Non-pigmented ciliary epithelial cell (primary cell): ENCODE measurements at places on chromosomes 11 and 22.
A peak's percentile ranks its signal among the peaks of the same experiment; 100 is the strongest.

DNA sequence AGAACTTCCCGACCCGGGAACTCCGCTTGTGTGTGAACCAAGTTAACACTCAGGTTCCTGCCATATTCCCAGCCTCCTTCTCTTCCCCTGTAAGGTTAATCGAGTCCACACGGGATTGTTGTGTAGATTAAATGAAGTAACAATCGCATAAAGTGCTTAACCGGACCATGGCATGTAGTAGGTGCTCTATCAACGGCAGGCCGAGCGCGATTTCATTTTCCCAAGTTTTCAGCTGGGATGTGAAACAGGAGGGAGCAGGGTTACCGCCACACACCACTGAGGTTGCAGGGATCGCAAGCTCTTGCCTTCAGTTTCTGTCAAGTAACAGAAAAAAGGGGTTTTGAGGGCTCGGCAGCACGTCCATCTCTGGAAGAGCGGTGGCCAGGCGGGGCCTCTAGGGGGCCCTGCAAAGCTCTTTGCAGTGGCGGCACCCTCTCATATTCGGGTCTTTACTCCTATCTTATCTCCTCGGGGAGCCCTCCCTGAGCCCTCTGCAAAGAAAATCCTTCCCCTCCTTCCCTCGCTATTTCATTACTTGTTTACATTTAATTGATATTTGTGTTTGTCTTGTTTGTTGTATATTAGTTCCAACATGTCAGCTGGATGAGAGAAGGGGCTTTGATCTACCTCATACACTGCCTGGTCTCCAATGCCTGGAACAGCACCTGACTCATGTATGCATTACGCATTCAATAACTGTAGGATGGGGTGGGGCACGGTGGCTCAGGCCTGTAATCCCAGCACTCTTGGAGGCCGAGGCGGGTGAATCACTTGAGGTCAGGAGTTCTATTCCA, 816 bp upstream of the PLEKHA7 start:
- DNase-seq = peak; percentile 24

- no peak for DNase-seq
These were observed 31.5 kb downstream of the EHF start for GRCh38 chr11:34652191-34652973.

DNA sequence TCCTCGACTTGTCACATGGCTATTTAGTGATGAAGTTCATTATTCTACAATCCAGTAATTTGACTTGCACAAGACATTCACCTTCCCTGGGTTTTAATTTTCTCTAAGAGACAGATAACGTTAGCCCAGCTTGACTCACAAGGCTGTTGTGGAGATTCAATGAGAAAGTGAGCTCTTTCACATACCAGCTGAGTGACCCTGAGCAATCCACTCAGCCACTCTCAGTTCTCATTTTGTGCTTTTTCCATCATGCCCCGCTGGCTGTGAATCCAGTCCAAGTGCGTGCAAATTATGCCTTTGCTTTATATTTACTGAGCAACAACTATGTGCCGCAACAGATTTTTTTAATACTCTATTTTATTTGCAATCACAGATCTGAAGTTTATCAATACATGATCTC, 176.5 kb downstream of the LARGE1 start:
- DNase-seq = no peak

GRCh38 chr11:13225038-13226001, 52.3 kb upstream of the BMAL1 start:
- DNase-seq = no peak

- DNase-seq = no peak
These were observed 143.6 kb downstream of the ADAMTS15 start for GRCh38 chr11:130592056-130592455.

DNA sequence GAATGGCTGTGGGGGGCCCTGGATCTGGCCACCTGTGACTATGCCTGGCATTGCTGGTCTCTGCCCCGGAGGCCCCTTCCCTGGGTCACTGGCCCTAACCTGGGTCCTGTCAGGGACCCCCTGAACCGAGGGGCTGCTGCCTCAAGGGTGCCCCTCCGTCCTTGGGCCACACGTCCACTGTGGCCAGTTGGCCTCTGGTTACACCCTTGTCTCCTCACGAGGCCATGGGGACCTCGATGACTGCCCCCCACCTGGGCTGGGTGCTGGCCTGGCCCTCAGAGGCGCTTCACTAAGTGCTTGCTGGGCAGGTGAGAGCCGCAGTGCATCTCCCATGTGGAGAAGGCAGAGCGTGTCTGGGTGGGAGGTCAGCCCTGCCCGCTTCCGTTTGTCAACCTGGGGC, 27.3 kb upstream of the FGF19 start:
- DNase-seq = no peak

- DNase-seq = no peak
These were observed 11.1 kb downstream of the SYNGR1 start for GRCh38 chr22:39360674-39361413.

DNA sequence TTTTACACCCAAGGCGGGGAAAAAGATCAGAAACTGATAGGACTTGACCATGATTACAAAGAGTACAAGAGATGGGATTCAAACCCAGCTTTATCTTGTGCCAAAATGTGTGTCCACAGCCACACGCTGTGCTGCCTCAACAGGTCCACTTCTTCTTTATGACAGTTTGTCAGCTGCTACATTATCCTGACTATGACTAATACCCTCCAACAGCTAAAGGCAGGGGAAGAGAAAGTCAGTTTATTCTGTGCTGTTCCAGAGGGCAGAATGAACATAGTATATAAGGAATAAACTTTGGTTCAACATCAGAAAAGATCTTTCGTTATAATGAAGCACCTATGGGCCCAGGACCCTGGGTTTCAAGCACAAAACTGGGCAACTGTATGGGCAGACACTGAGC, 668.2 kb upstream of the TENM4 start:
- DNase-seq = no peak

DNA sequence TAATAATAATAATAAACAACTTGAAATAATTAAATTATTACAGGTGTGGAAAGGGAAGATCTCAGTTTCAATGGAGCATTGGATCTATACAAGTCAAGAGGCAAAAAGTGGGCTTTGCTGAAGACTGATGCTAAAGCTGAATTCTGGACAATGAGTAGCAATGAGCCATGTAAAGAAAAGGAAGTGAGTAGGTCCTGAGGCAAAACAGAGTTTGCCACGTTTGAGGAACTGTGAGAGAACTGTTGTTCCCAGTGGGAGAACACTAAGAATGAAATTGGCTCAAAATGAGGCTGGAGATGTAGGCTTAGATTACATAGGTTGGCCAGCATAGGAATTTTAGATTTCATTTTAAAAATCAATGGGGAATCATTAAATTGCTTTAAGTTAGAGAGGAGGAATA, 33.9 kb upstream of the TEAD1 start:
- DNase-seq = no peak

- DNase-seq = no peak
These were observed 60.0 kb downstream of the RTL6 start for GRCh38 chr22:44438056-44438455.

DNA sequence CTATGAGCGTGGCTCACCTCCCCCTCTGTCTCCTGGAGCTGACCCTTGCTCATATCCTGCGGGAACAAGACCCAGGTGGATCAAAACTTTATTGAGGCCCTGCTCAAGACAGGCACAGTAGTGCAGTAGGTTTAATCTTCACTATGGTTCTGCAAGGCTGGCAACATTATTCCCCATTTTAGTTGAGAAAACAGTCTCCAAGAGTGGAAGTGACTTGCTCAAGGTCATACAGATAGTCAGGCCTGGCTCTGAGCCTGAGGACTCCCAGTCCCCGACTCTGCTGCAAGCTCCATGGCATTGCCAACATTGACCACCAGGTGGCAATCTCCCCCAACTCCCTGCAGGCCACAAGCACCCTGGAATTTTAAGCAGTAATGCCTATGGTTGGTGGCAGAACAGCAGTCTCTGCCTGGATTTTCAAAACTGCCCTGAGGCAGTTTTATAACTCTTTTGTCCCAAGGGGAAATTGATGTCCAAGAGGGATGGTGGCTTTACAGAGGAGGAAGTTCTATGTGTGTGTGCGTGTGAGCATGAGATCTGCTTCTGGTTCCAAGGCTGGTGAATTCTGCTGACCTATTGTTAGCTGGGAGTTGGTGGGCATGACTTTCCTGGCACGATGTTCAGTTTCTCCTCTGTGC, 34.1 kb downstream of the NEU3 start:
- DNase-seq = peak; percentile 52

- no peak for DNase-seq
These were observed 1045.8 kb downstream of the TBC1D22A start for GRCh38 chr22:47808236-47808635.

GRCh38 chr11:130121445-130121978, 38.1 kb upstream of the ST14 start:
- DNase-seq = peak; percentile 86

DNA sequence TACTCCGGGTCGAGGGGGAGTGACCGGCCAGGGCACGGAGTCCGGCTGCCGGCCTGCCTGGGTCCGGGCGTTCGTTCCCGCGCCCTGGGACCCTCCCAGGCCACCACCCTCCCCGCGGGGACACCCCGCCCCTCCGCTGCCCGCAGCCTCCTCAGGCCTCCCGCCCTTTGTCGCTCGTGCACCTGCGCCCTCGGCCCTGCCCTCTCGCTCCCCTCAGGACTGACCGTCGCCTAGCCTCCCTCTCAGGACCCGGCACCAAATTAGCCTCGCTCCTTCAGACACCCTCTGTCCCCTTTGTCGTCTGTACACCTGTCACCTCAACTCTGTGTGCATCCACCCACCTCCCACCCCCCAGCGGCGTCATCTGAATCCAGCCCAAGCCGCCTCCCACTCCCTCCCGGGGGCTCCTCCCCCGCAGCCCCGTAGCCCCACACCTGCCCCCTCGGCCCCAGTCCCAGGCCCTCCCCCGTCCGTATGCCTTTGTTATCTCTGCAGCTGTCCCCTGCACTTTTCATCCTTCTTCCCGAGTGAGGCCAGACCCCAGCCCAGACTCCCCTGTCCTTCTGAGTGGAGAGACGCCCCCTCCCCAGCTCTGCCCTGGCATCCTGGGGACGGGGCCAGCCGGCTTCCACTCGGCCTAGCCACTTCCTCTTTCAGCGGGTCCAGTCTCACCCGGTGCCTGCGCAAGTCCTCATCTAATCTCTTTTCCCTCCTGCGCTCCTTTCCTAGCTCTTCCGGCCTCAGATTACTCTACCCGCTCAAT, 643 bp downstream of the TIGD3 start:
- DNase-seq = no peak

DNA sequence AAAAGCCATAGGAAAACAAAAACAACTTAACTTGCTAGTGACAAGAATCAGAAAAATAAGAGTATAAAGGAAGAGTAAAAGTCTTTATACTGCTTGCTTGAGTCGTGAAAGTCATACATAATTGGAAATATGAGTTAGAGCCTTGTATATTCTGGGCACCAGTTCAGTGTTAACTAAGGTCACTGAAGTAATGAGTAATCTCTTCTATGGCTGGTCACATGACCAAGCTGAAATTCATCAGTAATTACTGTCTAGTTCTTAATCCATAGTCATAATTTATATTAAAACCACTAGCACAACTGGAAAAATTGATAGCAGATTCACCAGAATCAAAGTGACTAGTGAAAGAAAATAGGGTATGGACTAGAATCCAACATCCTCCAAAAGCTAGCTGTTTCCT, 84.4 kb upstream of the SLC5A12 start:
- no peak for DNase-seq

DNA sequence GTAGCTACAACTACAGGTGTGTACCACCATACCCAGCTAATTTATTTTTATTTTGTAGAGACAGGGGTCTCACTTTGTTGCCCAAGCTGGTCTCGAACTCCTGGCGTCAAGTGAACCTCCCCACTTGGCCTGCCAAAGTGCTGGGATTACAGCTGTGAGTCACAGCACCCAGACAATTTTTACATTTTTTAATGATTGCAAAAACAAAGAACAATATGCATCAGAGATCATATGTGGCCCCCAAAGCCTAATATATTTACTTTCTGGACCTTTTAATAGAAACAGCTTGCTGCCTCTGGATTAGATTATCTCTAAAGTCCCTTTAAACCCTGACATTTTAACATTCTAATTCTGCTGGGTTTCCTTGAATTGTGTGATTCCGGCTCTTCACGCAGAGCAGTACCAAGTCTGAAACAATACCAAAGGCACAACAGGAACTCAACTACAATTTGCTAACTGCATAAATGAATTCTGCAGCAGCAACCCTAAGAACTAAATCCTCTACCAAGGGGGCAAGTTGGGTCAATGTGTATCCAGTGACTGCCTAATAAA, 25.0 kb downstream of the RAB30 start:
- DNase-seq = no peak

DNA sequence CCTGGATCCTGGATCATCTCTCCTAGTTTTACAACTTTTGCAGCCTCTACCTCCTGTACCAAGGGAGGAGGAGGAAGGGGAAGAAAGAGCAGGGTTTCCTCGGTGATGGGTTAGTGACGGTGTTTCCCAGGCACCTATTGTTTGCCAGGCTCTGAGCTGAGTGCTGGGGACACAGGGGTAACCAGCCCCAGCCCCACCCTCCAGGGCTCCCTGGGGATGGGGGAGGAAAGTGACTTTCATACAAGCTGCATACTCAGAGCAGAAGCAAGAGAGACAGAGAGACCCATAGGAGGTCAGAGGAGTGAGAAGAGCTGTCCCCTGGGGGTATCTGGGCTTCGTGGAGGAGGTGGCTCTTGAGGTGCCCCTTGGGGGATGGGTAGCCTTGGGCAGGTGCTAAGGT, 89.4 kb upstream of the THY1 start:
- DNase-seq = no peak

DNA sequence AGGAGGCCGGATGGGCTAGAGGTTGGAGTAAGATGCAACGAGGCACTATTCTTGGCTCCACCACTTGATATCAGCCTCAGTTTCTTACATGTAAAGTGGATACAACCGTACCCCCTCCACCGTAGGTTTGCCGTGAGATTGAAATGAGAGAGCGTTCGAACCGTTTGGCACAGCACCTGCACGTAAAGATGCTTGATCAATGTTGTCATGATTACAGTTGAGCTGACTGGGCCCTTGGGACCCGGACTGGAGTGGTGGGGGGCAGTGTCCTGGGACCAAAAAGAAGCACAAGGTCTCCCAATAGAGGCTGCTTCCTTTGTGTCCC, 3.7 kb downstream of the APOC3 start:
- no peak for DNase-seq

DNA sequence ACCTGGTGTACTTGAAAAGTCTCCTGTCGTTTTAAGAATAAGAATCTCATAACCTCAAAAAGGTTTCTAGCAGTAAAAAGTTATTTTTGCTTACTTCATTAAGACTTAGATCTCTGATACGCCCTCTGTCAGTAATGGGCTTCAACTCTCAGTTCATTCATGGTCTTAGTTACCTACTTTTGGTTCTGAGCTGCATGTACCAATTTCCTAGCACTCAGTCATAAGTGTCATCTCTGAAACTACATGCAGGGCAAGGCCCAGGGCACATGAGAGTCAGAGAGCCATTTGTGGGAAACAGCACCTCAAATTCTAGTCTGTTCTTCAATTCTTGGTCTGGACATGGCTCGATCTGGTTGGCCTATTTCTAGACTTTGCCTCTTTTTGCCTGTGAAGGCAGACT, 838.4 kb downstream of the FAM181B start:
- no peak for DNase-seq

DNA sequence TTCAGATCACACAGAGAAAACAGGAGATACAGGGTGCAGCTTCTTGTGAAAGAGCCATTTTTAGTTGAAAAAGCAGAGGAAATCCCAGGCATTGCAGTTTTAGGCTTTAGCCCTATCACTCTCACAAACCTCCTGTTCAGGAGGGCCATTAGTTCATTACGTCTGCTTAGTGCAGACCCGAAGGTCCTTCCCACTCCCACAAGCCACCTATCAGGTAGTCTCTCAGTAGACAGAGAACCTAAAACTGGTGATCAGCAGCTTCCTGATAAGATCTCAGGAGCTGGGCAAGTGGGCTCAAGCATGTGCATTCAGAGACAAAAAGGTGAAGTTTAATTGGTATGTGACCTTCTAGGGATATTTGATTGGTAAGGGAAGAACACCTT, 4.3 kb downstream of the GLYAT start:
- DNase-seq = no peak

GRCh38 chr11:76648061-76648460, 22.5 kb downstream of the LRRC32 start:
- DNase-seq = no peak
